HCT116 (cell line): ENCODE measurements at places on chromosomes 6 and 20.

GRCh38 chr6:38434051-38434450 is 205.7 kb downstream of the BTBD9 start:
- DNase-seq = no peak

GRCh38 chr6:41214559-41215238 is 13.4 kb upstream of the TREML4 start:
- no peak for DNase-seq

GRCh38 chr20:10255846-10256245 is 37.2 kb downstream of the SNAP25 start:
- no peak for DNase-seq

- peak; percentile 90 for DNase-seq
These were observed 105.5 kb upstream of the MYL9 start for GRCh38 chr20:36435592-36436541.

GRCh38 chr20:37270576-37271420 is 9.2 kb upstream of the GHRH start:
- DNase-seq = no peak

- no peak for DNase-seq
These were observed 14.2 kb downstream of the ARID1B start for GRCh38 chr6:156791320-156791850.

GRCh38 chr6:1595271-1596087 is 14.2 kb upstream of the FOXC1 start:
- no peak for DNase-seq

DNA sequence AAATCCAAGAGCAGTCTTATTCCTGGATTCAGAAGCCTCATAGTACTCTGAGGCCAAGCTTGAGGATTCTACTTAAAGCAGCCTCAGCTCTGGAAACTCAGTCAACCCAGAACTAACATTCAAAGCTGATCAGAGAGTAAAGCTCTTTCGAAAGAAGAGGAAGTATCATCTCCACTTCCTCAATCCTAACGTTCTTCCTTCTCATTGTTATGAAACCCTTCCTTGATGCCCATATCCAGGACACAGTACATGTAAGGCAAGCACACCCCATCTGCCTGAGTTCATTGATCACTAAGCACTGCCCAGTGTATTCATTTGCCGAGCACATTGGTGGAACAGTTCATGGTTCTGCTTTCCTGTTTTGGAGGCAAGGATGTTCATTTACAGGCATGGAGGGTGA is at the start of gene IPCEF1:
TSS of gene IPCEF1 (minus strand) at position 114 of the 400 bp plus-strand sequence. CDS start 90,856 bp downstream, outside the sequence.
- no peak for DNase-seq

DNA sequence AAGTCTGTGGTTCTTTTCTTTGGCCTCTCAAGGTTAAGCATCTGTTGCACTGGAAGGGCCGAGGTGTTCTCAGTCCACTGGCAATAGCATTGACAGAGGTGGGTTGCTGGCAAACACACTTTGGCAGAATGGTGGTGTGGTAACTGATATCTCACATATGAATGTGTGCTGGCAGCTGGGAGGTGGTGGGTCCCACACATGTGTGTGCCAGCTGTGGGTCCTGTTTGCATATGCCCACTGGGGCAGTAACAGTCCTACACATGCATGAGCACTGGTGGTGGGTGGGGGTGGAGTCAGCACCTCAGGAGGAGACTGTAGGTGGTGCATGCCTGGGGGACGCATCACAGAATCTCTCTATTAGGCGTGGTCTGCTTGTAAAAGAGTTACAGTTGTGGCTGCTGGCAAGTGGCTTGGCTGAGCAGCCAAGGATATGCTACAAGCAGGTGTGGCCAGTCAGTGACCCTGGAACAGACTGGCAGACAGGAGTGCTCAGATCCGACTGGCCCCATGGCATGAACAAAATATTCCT is 934.3 kb downstream of the GRIK2 start:
- peak; percentile 13 for DNase-seq

DNA sequence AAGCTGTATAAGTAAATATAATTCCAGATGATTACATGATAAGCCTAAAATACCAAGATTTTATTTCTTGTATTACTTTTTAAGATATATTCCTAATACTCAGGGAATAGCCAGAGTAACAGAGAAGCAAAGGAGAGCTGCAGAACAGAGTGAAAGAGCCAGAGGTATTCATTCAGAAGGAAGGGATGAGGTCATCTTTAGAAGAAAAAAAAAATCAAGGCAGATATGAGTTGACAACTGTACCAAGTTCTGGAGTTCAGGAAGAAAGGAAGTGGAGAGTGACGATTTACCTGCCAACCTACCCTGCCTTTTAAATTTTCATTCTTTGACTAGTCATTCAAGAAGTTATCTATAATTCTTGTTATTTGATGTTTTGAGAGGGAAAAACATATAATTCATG is 28.8 kb upstream of the NHSL1 start:
- no peak for DNase-seq

DNA sequence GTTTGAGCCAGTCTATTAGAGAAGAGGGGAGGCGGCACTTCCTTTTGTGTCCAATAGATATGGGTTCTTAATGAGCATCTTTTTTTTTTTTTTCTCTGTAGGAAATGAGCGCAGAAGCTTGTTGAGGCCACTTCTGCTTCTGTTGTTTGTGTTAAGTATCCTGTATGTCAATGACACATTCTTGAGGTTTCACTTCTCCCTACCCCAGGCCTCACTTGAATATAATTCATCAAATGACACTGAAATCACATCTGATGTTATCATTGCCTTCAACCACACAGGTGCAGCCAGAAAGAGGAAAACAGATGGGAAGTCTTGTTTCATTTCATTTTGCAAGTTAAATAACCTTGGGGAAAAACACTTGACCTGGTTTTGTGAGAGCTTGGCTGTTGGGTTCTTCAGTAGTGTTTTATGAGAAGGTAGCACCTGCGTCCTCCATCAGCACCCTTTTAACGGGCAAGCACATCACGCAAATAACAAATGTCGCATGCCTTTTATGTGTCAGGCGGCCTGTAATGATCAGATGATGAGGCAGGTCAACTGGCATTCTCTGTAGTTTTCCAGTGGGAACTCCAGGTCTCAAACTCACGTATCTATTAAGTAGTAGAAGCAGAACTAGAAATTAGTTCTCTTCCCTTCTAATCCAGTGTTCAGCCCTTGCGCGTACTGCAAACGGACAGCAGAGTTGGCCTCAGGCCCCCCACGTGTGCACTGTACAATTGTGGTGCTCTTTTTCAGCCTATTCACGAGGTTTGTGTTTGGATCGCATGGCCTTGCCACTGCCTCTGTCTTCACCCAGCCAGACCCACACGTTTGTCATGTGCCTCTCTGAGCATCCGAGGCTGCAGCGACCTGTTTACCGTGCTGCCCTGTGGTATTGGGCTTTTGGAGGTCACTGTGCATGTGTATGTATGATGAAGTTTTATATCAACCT is 23.5 kb downstream of the PLEKHG1 start:
- DNase-seq = no peak

- DNase-seq = no peak
These were observed 159.8 kb downstream of the PLCB1 start for GRCh38 chr20:8291873-8292272.

GRCh38 chr6:162289972-162290371 is 437.6 kb downstream of the PRKN start:
- DNase-seq = no peak
